T-helper 1 cell (primary cell): ENCODE measurements at places on chromosomes 16 and 17.

DNA sequence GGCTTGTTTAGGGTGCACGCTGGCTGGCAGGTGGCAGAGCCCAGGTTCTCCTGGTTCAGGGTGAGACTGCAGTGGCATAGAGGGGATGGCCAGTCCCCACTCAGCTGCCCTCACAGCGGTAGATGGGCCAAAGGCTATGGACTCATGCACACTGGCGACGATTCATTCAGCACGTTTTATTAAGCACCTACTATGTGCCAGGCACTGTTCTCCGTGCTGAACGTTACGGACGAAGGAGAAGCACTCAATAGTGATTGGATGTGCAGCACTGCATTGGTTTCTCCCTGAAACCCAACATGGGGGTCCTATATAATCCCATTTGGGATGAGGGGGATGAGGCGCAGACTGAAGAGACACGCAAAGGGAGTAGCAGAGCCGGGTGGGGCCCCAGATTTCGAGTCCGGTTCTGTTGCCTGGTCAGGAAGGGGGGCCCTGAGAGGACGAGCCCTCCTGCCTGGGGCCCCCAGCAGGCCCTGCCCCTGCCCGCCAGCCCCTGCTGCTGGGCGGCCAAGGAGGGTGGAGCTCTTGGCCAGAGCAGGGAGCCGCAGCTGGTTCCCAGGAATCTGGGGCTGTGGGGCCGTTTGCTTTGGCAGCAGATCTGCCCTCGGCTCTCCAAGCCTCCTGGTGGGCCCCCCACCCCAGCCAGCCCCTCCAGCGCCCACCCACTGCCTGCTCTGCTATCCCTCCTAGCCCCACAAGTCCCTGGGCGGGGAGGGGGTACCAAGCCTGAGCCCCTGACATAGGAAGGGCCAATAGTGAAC, 8.8 kb downstream of the GLIS2 start:
- no peak for DNase-seq

GRCh38 chr17:27354491-27355081, 60.7 kb downstream of the WSB1 start:
- DNase-seq, result no peak

DNA sequence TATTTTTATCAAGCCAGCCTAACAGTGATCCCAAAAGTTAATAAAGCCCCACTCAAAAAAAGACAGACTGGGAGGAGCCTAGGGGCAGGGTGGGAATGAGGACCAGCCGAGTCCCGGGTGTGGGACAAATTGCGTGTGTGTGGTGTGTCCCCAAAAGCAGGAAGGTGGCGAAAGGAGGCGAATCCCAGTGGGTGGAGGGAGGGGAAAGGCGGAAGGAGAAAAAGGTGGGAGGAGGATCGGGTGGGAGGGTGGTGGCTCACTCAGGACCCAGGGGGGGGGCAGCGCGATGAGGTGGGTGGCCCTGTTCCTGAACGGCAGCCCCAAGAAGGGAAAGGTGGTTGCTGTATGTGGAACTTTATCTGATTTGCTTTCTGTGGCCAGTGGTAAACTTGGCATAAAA, 102.4 kb downstream of the SPECC1 start:
- DNase-seq, result no peak

GRCh38 chr16:8962393-8963009, 1.2 kb downstream of the USP7 start:
- peak; percentile 63 for DNase-seq

- DNase-seq, result no peak
Measured at GRCh38 chr17:6092182-6092902, 22.2 kb downstream of the WSCD1 start.

GRCh38 chr16:77133706-77134105, 57.3 kb upstream of the MON1B start:
- no peak for DNase-seq

DNA sequence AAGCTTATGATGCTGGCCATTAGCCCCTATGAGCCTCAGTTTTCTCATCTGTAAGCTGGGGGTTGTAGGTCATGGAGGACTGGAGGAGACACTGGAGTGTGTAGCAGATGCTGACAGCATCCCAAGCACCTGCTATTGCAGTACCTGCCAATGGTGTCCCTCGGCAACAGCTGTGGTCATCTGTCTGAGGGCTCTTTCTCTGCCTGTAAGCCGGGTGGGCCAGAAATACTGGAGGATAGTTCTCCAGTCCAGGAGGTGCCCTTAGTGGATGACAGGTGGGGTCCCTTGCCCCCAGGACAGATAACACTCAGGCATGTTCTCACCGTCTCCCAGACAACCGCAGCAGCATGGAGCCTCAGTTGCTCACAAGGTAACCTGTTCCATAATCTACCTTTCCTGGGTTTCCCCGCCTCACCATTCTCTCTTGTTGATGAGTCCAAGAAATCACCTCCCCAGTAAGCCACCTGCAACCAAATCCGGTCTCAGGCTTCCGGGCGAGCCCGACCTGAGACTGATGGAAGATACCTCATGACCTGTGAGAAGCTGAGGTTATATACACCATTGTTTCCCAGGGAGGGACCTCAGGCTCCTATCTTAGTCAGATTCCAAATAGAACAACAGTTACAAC, 23.8 kb downstream of the NLRP1 start:
- DNase-seq, result no peak

DNA sequence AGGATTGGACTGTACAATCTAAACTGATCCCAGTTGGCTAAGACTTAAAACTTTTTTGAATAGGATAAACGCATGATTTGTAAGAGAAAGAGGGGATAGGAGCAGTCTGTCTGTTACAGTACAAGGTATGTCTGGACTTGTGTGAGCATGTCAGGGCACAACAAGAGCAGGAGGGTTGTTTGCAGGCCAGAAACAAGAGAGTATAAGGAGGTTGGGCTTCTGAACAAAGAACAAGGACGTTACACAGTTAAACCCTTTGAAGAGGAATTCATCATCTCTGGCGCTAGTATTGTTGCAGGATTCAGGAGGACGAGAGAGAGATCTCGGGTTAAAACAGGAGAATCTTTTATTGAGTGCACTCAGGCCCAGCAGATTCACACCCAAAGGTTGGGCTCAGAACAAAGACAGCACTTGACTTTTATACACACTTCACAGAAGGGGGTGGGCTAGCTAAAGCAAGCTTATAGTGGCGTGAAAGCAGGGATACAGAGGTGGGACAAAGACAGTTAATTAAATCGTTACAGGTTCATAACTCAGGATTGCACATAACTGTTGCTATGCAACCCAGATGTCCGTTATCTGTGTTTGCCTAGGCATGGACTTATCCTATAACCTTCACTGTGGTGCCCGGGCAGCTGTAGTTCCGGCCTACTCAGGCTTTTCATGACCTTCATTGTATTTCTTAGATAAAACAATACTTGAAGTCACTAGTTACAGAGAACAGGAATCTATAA, 34.3 kb downstream of the SEC14L1 start:
- no peak for DNase-seq
